ENCODE measurements at places on chromosomes 1 and 21.

GRCh38 chr1:203287109-203287893 lies 18.0 kb upstream of the BTG2 start:
- no peak for DNase-seq

- DNase-seq: no peak
These were observed 93.8 kb downstream of the PLPPR5 start for GRCh38 chr1:98910827-98911226.

DNA sequence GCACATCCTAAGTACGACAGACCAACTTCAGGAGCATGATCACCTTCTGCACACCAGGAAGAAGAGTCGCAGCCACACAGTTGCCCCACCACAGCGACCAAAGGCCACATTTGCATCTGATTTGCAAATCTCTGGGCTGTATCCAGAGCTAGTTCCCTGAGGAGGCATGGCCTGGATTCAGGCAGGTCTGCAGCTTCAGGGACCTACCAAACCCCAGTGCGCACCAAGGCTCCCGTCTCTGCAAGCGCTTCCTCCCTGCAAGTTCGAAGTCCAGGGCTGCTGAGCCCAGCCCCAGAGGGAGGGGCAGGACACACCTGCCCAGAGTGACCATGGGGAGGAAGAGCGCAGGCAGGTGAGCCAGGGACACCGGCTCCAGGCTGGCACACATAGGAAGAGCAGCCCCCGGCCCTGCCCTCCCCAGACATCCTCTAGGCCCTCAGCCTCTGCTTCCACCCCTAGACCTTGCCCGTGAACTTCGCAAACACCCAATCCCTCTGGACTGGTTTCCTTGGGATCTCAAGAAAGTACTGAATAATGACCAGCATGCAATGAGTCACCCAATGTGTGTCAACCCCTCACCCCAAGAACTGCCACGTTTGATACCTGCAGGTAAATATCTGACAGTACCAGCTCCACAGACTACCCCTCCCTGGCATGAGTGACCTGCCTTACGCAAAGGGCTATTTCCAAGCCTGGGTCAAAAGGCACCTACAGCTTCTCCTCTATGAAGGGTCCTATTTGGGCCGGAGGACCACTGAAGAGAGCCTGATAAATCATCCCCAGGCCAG lies 36.8 kb downstream of the CASZ1 start:
- DNase-seq: peak; percentile 89

DNA sequence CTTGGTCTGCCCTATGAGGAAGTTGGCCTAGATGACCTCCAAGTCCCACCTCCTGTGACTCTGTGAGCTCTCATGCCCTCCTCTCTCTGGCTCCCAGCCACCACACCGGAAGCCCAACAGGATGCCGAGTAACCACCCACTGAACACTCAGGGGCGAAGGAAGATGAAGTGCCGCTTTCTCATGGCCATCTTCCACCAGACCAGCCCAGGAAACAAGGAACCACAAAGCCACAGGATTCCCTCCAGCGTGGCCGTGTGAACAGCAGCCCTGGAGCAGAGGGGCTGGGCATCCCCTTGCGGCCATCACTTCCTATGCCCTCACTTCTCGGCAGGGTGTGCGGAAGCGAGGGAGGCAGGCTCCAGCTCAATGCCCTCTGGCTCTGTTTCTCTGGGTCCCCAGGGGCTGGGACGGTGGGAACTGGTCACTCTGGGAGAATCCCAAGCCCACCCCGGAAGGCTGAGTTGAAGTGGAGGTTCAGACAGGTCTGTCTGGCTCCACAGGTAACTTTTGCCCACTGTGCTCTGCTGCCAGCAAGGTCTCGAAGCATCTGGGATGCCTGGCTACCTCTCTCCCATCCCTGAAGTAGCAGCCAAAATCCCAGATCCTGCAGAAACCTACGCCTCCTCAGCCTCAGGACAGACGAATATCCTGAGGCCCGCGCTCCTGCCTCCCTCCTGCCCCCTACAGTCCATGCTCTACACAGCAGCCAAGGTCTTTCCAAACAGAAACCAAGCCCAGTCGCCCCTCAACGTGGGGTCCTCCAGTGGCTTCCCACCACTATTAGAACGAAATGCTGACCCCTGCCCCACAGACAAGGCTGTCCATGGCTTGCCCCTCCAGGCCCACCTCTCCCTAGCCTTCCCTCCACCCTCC lies 44.2 kb upstream of the ECE1 start:
- peak; percentile 76 for DNase-seq

- peak; percentile 18 for DNase-seq
These were observed 115.8 kb upstream of the ZRANB2 start for GRCh38 chr1:71196685-71197084.

DNA sequence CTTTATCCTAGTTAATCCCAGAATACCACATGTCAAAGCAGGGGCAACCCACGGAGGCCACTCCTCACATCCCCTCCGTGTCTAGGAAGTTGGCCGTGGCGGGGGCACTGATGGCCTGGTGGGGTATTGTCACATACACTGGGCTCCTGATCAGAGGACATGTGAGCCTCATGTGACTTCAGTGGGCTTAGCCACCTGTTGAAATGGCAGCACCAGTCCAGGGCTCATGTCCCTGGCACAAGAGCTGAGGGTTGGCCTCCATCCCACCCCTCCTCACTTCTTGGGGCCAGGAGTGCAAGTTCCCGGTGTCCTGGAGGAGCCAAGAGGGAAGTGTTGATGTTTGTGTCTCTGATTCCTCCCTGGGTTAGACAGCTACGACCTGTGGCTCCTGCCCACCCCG lies 313.4 kb downstream of the CAMTA1 start:
- no peak for DNase-seq

- no peak for DNase-seq
These were observed 193.2 kb downstream of the TRABD2B start for GRCh38 chr1:47803815-47804501.

DNA sequence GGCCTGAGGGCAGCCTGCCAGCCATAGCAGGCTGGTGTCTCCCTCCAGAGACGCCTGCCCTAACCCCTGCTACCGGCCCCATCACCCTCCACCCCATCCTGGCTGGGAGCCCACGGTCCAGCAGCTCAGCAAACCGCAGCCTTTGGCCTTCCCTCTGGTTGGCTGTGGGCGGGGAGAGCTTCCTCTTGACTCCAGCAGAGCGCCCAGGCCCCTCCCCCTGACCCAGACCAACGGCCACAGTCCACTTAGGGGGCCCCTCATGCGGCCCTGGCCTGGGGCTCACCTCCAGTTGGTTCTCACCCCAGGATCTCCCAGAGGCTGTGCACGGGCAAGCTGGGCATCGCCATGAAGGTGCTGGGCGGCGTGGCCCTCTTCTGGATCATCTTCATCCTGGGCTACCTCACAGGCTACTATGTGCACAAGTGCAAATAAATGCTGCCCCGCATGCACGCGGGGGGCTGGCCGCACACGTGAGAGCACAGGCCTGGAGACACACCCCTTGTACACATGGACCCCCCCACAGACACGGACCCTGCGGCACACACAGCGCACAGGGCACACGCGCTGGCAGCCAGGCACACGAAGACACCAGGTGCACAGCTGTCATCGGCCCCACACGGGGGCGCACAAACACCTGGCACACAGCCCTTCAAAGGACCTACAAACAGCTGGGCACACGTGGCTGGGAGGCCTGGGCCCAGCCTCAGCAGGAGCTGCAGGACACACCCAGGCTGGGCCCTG lies 3.1 kb downstream of the SMIM1 start:
- DNase-seq: peak; percentile 82

- no peak for DNase-seq
These were observed 99.7 kb downstream of the PRDM16 start for GRCh38 chr1:3168678-3169077.

DNA sequence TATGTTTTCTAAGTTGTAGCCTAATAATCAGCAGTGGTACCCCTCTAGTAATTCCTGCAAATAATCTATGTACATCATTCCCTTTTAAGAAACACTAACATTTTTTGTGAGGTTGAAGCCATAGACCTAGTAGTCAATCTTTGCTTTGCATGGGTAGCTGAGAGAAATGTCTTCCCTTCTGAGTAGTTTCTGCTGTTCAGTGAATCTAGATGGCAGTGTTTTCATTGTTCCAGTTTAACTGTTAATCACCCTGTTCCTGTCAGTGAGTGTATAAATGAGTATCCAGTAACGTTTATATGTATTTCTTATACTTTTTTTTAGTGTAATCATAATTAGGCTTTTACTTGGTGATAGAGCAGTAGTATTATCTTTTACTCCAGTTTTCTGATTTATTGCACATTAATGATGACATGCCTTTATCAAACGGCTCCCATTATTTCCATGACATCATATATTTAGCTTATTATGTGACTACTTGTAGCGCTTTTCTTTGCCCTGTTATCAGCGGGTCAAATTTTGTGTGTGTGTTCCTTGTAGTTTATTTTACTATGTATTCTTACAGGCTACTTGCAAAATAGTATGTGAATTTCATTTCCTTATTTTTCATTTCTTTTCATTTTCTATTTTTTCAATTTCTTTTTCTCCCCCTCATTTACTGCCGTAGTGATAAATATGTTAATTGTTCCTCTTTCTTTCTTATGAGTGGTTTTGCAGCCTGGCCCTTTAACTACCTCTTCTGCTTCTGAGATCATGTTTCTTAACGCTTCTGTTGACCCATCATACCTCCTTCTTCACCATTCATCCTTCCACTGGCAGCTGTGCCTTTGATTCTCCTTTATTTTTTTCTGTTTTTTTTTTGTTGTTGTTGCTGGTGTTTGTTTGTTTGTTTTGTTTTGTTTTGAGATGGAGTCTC lies 18.8 kb downstream of the CEP350 start:
- no peak for DNase-seq

- DNase-seq: peak; percentile 54
These were observed 87.7 kb downstream of the SNX7 start for GRCh38 chr1:98749152-98749756.

DNA sequence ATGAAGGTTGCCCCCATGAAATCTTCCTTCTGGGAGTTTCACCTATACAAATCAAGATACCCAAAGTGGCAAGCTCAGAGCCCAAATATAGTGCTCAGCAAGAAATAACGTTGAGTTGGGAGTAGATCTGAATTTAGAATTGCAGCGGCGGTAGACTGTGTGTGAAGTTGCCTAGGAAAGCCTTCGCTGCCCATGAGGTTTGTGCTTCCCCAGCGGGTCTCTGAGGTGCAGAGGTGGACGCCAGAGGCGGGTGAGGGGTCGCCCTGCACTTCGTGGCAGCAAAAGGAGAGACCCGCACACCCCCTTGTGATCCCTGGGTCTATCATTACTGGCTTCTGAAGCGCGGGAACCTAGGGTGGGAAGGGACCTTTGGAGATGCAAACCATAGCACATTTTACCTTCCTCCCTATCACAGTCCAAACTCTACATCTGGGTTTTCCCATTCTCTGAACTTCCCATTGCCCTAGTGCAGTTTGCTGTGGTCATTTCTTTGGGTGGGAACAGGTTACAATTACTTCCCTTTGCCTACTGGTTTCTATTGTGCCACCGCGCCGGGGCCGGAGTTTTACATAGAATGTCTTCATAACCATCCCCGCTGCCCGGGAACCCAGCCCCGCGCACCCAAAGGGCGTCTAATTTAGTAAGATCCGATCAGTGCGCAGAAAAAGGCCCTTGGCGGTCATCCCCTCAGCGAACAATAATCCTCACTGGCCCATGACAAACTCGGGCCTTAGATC lies 5.2 kb downstream of the TBX15 start:
- DNase-seq: no peak

GRCh38 chr1:17585266-17585987 lies 45.9 kb downstream of the ARHGEF10L start:
- no peak for DNase-seq

- peak; percentile 48 for DNase-seq
These were observed 3.7 kb upstream of the MEGF6 start for GRCh38 chr1:3614755-3615742.

DNA sequence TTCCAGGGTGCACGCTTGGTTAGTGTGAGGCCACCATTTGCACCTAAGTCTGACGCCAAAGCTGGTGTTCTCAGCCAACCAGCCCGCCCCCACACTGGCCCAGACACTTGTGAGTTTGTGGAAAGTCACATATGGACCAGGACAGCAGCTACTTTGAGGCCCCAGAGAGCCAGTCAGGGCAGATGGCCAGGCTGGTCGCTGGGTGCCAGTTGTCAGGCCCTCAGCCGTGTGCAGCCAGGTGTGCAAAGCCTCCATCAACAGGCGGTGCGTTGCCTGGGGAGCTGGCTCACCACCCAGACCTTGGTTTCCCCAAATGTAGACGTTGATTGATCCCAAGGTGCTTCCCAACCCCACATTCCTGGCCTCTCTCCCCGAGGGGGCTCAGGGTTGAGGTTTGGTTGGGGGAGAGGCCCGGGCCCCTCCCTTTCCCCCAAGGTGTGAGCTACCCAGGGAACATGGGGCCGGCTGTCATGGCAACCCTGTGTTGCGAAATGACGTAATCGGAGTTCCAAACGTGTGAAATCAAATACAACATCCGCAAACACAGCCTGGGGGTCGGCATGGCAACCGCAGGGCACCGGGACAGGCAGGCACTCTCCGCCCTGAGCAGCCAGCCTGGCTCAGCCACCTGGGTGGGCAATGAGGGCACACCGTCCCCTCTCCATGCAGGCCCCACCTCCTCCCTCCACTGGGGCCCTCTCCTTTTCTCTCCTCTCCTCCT lies 42.2 kb upstream of the WNT4 start:
- DNase-seq: peak; percentile 26

DNA sequence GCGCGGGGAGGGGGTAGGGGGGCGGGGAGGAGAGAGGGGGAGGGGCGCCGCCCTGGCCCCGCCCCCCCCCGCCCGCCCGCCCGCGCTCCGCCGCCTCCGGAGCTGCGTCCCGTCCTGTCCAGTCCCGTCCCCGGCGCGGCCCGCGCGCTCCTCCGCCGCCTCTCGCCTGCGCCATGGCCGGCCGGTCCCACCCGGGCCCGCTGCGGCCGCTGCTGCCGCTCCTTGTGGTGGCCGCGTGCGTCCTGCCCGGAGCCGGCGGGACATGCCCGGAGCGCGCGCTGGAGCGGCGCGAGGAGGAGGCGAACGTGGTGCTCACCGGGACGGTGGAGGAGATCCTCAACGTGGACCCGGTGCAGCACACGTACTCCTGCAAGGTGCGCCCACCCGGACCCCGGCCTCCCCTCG lies at the start of gene AGRN:
AGRN (plus strand) TSS at position 121 of the 405 bp plus-strand sequence; CDS start at position 174, 53 bp downstream.
- peak; percentile 36 for DNase-seq

DNA sequence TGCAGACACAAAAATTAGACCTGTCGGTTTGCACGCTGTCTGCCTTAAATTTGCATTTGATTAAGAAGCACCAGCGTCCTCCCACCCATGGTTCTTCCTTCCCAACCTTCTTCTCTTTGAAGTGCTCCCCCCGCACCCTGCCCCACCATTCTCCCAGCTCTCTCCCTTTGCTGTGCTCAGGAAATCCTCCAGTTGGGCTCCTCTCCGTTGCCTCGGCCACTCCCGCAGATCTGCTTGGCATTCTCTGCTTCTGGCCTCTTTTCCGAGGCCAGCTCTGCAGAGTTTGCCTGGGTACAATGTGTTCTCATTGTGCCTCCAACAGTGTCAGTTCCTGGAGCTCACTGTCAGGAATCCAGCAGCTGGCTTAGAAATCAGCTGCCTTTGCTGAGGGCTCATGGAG lies 126.1 kb downstream of the NAV1 start:
- DNase-seq: no peak

GRCh38 chr1:59314776-59315528 lies 18.1 kb downstream of the FGGY start:
- DNase-seq: no peak

All from HT-29 (cell line).